Suppressor macrophage treated with lipopolysaccharide for 1 hour (primary cell): ENCODE measurements at places on chromosomes 2 and 18.
A peak's percentile ranks its signal among the peaks of the same experiment; 100 is the strongest.

- DNase-seq = no peak
These were observed at the start of gene CTLA4 for GRCh38 chr2:203867561-203868200. CTLA4 (plus strand) TSS chr2:203867771; CDS start chr2:203867943, 172 bp downstream.

- no peak for DNase-seq
These were observed 1583.2 kb downstream of the SUCLG1 start for GRCh38 chr2:82875858-82876257.

DNA sequence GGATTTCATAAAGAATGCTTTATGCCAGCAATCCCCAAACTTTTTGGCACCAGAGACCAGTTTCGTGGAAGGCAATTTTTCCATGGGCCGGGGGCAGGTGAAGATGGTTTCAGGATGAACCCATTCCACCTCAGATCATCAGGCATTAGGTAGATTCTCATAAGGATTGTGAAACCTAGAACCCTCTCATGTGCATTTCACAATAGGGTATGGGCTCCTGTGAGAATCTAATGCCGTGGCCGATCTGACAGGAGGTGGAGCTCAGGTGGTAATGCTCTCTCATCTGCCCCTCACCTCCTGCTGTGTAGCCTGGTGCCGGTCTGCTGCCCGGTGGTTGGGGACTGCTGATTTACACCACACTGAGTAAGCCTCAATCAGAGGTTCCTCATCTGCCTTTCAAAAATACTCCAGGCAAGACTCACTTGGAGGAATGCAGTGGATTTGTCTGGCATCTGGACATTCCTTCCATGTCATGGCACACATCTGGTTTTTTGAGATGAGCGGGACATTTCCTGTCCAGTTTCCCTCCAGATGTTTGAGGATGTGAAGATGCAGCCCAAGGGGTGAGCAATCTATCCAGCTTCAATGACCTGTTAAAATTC, 185.8 kb downstream of the VAPA start:
- no peak for DNase-seq

DNA sequence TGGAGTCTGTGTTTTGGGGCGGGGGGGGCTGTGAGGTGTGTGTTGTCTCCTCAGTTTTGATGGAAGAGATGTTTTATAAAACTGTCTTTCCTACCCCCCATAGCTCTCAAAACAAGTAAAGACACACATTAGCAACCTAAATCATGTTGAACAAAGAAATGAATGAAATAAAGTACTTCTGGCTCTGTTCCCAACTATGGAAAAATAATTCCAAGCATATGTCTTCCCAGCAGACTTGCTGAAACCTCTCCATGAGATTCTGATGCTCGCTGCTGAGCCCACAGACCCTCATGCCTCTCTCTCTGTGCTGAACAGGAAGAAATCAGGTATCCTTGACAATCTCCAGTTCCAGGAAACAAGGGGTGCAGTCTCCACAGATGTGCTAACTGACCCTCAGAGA, 226.7 kb upstream of the KLHL29 start:
- no peak for DNase-seq

DNA sequence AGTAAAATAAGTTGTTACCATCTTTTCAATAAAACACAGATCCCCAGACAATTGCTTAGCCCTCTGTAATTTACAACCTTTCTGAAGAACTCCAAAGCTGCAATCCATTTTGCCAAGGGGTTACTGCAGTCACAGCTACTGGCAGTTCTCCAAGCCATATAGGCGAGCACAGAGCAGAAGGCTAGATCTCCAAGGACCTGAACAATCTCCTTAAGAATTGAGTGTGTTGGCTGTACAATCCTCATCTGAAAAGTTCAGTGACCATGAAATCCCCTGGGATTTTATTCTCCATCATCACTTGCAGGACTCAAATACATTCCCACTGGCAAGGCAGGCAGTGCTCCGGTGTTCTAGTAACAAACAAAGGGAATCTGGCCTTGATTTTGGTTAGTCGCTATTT, 103.9 kb upstream of the LRP1B start:
- DNase-seq = no peak

DNA sequence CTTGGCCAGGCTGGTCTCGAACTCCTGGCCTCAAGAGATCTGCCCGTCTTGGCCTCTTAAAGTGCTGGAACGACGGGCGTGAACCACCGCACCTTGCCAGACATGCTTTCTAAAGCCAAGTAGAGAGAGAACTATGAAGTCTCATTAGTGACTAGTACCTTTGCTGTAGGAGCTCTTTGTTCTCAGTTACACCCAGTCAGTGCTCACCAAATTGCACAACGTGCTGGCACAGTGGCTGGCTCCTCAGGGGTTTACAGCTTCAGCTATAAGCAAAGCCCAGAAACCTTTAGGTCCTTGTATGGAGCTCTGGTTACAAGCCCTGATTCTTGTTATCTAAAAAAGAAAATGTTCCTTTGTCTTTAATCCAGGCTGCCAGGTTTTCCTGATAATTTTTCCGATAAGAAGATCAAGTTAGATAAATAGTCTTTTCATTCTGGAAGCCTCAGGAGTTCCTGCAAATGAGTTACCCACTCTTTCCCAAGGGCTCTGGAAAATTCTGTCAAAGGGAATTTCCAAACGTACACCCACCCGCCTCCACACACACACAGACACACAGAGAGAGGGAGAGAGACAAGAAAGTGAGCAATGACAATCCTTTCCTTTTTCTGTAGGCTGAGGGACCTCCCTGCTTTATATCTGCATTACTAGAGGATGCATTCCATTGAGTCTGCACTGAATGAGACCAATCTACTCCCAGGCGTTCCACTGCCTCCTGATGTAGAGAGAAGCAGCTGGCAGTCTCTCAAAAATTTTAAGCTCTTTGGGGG, 100.2 kb upstream of the CSRNP3 start:
- DNase-seq = no peak

DNA sequence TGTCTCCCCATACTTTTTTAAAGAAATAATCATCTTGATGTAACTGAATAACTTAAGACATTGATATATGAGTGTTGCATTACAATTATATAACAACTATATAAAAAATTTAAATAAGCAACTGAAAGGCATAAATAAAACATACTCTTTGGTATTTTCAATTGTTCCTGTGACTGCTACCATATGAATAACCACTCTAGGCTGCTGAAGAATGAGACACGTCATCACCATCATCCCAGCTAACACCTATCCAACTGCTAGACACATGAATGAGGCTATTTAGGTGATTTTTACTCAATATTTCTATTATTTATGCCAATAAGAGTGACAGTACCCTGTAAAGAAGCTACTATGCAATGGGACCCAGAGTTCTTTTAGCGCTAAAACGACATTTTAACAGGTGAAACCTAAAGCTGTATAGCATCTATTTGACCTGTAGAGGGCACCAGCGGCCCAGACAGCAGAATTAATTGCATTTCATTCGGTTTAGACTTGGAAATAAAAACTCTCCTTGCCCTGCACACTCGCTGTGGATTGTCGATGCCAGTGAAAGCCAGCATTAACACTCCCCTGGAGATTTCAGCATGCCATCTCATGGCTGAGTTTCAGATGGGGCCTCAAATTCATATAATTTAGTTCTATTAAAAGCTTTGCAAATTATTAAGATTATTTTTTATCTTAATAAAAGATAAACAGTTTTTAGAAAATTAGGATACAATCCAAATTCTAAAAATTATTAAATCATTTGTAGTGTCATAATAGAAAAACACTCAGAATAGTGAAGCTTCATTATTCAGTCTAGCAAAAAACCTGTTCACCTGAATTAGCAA, 89.4 kb upstream of the MAP2 start:
- peak; percentile 80 for DNase-seq

- DNase-seq = no peak
These were observed 77.9 kb downstream of the OSBPL1A start for GRCh38 chr18:24319757-24320156.

DNA sequence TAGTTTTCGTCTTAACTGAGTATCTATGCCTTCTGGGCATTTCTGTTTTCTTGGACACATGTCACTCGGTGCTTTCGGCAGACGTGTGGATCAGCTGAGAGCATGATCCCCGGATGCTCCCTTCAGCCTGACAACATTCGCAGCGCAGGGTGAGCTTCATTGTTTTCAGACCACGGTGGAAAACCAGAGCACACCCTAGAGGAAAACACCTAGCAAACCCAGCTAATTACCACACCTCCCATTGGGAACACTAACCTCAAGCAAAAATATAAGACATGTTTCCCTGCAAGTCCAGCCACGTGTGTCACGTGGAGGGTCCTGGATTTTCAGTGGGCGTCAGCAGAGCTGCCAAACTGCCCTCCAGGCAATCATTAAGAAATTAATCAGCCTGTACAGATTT, 31.0 kb downstream of the ANKRD29 start:
- DNase-seq = no peak

DNA sequence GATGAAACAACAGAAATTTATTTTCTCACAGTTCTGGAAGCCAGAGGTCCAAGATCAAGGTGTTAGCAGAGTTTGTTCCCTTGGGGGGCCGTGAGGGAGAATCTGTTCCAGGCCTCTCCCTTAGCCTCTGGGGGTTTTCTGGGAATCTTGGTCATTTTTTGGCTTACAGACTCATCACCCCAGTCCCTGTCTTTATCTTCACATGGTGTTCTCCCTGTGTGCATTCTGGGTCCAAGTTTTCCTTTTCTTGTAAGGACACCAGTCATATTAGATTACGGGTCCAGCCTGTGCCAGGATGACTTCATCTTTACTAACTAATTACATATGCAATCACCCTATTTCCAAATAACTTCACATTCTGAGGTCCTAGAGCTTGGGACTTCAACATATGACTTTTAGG, 292.5 kb upstream of the TRIB2 start:
- DNase-seq = no peak

GRCh38 chr2:221836095-221836494, 264.0 kb upstream of the EPHA4 start:
- no peak for DNase-seq

DNA sequence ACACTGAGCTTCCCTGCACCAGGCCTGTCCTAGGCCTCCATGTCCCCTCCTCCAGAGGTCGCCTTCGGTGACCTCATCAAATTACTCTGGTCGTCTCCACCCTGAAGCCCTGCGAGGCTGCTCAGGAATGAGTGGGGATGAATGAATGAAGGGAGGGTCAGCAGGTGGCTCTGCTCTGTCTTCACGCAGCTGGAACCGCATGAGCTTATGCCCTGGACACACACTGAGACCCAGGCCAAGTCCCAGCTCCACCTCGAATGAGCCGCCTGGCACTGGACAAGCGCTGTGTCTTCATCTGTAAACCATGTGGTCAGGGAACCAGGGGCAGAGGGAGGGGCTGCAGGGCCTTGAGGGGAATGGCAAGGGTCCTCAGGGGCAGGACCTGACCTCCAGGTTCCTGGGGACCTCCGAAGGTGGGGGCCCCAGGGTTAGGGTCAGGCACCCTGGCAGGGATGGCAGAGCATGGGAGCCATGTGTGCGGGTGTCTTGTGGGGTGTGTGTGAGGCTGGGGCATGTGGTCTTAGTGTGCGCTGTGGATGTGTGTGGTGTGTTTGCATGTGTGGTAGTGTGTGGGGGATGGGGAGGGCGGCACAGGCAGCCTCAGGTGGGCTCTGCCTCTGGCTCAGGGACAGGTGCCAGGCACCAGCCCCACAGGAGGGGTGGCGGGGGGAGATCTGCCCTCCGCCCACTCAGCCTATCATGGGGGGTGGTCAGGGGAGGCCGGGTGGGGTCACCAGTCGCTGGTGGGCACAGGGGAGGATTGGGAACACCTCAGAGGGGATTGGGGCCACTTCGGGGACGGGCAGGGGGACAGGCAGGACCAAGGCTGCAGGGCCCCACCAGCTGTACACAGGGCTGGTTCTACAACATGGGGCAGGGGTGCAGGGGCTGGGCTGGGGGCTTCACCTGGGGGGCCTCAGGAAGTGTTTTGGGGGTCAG, 13.9 kb downstream of the ODC1 start:
- no peak for DNase-seq

- no peak for DNase-seq
These were observed 38.4 kb upstream of the MBP start for GRCh38 chr18:77170890-77171410.

- DNase-seq = no peak
These were observed 149.2 kb upstream of the VWC2L start for GRCh38 chr2:214261683-214262082.
